ENCODE measurements at places on chromosomes 7 and 10. TPM values are rescaled to one million over a fixed set of nuclear protein-coding genes. Genes with fewer than 3 reads are reported as not detected.

The ARHGEF35 gene
- total RNA-seq, result 0.91 TPM

The ACTL6B gene
- total RNA-seq, result not detected

The CLDN3 gene
- 0.32 TPM for total RNA-seq

The PIP4K2A gene
- total RNA-seq, result 23.1 TPM

The CPEB3 gene
- total RNA-seq, result 0.32 TPM

The MBL2 gene
- total RNA-seq, result not detected

The SRGN gene
- 914 TPM for total RNA-seq

The IQCE gene
- total RNA-seq, result 7.3 TPM

The CPXM2 gene
- total RNA-seq, result 2.1 TPM

The PRF1 gene
- total RNA-seq, result not detected

The C10orf105 gene
- 0.15 TPM for total RNA-seq

The FXYD4 gene
- not detected for total RNA-seq

The FANK1 gene
- 1.6 TPM for total RNA-seq

The TSPAN12 gene
- total RNA-seq, result 16.2 TPM

The VPS26A gene
- total RNA-seq, result 42.9 TPM

The NUP42 gene
- 34.8 TPM for total RNA-seq

The BMPER gene
- 0.32 TPM for total RNA-seq
